ENCODE measurements at places on chromosomes 5 and 9.

GRCh38 chr9:132485393-132485792, 75.4 kb downstream of the CFAP77 start:
- no peak for DNase-seq

DNA sequence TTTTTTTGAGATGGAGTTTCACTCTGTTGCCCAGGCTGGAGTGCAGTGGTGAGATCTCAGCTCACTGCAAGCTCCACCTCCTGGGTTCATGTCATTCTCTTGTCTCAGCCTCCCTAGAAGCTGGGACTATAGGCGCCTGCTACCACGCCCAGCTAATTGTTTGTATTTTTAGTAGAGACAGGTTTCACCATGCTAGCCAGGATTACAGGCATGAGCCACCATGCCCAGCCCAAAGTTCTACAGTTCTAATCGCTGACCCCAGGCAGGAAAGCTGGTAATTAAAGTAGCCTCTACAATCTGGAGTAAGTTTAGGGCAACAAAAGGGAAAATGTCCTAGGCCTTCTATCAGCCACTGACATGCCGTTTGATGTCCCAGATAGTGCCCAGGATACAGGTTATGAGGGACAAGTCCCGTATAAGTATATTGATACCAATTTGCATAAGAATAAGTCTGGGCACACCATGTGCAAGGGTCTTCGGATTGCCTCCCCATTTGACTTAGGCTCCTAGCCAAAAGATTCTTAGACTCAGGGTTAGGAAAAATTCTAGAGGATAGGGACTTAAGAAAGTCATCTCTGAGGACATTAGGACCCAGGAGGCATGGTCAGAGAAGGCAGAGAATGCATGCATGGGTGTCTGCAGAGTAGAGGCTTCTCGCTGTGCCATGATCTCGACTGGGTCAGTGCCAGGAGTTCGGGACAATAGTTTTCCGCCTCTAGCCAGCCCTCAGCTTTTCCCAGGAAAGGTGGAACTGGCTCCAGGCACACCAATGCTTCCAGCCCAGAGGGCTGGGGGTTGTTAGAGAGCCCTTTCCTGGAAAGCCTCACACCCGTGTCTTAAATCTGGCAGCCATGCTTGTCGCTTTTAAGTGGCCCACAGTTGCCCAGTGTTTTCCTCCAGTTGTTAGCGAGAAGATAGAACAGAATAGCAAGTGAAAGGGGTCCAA, 1111.1 kb downstream of the TAF11L14 start:
- DNase-seq: peak; percentile 7

GRCh38 chr9:116987721-116988485, 300.8 kb downstream of the TRIM32 start:
- DNase-seq: no peak

DNA sequence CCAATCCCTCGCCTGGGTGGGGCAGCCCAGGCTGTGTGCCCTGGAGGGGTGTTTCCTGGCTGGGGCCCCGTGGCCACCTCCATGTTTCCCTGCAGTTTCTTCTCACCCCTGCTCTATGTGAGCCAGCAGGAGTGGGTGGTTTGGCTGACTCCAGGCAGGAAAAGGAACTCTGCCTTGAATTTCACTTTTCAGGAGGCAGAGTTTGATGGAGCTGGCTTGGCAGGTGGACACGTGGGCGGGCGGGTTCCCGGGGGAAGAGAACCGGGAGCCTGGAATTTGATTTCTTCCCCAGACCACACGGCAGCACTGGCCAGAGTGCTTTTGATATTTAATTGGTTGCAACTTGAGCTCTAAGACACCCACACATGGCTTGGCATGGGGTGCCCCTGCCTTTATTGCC, 119.8 kb upstream of the PANK3 start:
- no peak for DNase-seq

DNA sequence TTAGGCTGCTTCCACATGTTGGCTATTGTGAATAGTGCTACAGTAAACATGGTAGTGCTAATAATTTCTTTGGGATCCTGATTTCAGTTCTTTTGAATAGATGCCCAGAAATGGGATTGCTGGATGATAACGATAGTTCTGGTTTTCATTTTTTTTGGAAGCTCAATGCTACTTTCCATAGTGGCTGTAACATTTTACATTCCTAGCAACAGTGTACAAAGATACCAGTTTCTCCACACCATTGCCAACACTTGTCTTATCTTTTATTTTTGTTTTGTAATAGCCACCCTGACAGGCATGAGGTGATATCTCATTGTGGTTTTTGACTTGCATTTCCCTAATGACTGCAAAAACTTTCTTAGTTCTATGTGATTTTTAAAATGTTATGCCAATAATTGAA, 68.8 kb upstream of the LRRC70 start:
- DNase-seq: no peak

- no peak for DNase-seq
These were observed 57.9 kb downstream of the RAB14 start for GRCh38 chr9:121143771-121144170.

GRCh38 chr5:133292300-133292699, 240.5 kb downstream of the HSPA4 start:
- no peak for DNase-seq

- no peak for DNase-seq
These were observed 91.4 kb downstream of the TSSK1B start for GRCh38 chr5:113343343-113343742.

DNA sequence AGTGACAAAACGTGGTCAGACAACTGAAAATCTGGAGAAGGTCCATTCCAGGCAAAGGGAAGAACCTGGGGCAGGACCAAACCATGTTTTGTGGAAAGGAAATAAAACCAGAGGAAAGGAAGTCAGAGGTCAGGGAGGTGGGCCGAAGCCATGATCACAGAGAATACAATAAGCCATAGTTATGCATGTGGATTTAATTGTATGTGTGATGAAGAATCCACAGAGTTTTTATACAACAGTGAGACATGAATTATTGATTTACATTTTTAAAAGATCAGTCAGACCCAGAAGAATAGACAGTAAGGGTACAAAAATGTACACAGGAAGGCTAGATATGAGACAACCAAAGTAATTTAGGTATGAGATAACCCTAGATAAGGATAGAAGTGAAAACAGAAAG, 20.8 kb downstream of the TTC33 start:
- no peak for DNase-seq

GRCh38 chr5:155728857-155729683, 597.9 kb upstream of the SGCD start:
- DNase-seq: no peak

DNA sequence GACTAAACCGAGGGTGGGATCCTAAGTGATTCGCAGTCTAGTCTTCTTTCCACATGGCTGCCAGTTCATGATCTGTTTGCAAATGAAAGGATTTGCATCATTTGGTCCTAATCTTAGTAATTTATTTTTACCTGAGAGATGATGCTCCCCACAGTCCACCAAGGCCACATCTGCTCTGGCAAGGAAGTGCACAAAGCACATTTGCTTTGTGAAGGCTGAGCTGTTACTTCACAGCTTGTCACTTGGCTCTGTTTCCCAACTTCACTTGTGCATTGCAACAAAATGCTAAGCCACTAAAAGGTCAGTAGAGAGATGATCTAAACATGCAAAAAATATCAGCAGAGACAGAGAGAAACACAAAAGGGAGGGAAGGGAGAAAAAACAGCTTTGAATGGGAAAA, 128.5 kb upstream of the VLDLR start:
- no peak for DNase-seq

GRCh38 chr9:72280913-72281500, 84.0 kb downstream of the ZFAND5 start:
- peak; percentile 64 for DNase-seq

- no peak for DNase-seq
These were observed 148.2 kb downstream of the SMARCA2 start for GRCh38 chr9:2163231-2163885.

- no peak for DNase-seq
These were observed 61.8 kb upstream of the ARAP3 start for GRCh38 chr5:141743866-141744272.

GRCh38 chr5:54440456-54440893, 15.0 kb upstream of the HSPB3 start:
- DNase-seq: no peak

DNA sequence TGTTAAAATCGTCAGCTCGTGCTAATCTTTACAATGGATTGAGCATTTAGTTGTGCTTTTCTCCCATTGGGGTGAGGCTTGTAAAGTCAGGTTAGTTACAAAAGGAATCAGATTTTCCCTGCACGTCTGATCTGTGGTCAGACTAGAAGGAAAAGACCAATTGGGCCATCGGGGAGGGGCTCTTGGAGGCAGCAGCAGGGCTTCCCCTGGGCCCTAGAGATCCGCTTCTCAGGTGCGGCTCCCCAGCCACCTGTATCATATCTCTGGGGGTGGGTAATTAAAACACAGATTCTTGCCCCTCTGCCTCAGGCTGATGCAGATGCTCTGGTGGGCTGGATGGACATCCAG, 200.3 kb downstream of the HSPA4 start:
- DNase-seq: no peak

Measured in activated gamma-delta T cell treated with Interleukin-2 at 50 U/mL for 16 hours (primary cell).